ENCODE measurements at places on chromosomes 7 and 10.

DNA sequence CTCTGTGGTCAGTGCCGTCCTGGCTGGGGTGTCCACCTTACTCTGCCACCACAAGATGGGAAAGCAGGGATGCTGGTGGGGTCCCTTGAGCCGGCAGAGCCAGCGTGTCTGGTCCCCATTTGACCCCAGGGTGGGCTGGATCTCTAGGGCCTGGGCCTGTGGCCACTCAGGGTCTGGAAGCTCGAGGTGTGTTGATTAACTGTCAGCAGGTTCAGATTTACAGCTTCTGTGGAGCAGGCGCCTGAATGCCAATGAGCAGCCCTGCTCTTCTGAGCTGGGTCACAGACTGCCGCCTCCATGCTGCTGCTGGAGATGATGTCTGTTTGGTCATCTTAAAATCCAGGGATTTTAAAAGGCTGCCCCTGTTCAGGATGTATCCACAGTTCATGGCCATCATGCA is 11.3 kb upstream of the DPYSL4 start:
- DNase-seq: no peak

GRCh38 chr10:69419096-69419743 is 2.5 kb upstream of the TACR2 start:
- no peak for DNase-seq

- DNase-seq: no peak
Measured at GRCh38 chr7:102119925-102120324, 166.7 kb upstream of the SH2B2 start.

- DNase-seq: no peak
Measured at GRCh38 chr7:142881586-142882337, 3.8 kb downstream of the TRPV6 start.

GRCh38 chr10:84267503-84268126 is 22.8 kb downstream of the RGR start:
- peak; percentile 48 for DNase-seq

DNA sequence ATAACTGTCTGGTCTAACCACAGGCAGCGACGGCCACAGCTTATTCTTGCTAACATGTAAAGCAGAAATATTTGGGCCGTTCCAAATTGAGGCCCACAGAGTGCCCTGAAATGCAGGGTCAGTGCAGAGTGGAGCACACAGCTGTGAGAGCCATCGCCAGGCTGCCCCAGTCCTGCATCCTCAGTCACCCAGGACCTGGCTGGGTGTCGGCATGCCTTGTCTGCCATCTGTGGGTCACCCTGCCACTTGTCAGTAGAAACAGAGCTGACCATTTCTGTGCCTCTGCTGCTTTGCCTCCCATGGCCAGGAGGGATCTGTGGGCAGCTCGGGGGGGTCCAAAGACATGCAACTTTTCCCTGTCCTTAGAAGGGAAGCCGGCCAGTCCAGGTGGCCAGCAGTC is 57.3 kb upstream of the BTBD16 start:
- peak; percentile 19 for DNase-seq

DNA sequence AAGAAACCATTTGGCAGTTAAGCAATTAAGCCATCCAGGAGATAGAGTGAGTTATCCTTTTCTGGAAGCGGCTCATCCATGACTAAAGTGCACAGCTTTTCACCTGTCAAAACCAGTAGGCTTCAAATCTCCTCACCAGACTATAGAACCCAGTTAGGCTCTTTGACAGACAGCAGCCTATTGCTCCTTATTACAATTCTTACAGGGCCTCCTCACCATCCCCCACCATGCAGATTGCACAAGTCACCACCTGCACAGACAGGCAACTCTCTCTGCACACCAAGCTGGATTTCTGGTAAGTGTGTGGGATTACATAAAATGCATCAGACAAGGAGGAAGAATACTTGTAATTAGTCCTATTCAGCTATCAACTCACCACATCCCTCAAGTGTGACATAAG is 301.6 kb downstream of the SNX13 start:
- DNase-seq: no peak

DNA sequence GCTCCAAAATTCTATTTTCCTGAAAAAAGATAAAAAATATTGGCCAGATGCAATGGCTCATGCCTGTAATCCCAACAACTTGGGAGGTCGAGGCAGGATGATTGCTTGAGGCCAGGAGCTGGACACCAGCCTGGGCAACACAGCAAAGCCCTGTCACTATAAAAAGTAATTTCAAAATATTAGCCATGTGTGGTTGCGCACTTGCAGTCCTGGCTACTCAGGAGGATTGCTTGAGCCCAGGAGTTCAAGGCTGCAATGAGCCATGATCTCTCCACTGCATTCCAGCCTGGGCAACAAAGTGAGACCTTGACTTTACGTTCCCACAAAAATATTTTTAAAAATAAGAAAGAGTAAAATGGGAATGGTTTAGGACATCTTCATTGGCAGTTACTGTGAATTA is 104.1 kb upstream of the AFAP1L2 start:
- no peak for DNase-seq

GRCh38 chr10:67596641-67597040 is 99.4 kb downstream of the CTNNA3 start:
- DNase-seq: no peak

Measured in AG10803 (cell line).